CD4-positive, alpha-beta T cell (primary cell): ENCODE measurements at places on chromosomes 7 and 10.

DNA sequence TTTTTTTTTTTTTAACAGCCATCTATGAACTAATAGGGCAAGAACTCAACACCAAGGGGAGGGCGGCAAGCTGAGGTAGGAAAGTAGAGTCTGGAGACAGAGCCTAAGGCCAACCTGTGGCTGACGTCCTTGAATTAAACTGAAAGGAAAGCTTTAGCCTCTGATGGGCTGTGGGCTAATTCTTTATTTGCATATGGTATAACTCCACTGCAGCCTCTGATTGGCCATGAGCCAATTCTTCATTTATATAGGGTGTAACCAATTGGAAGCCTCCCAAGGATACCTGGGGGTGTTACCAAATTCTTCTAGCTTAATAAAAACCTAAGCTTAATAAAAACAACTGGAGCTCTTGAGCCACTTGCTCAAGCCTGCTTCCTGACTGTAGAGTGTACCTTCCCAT, 10.3 kb downstream of the TYW1 start:
- H3K27ac ChIP-seq, result no peak overlapping the region
- no peaks in the 10 kb centered on the region for H3K27me3 ChIP-seq
- H3K36me3 ChIP-seq, result peaks cover 49% of the 10 kb centered on the region
- H3K4me3 ChIP-seq, result no peak overlapping the region

- no peak overlapping the region for H3K4me3 ChIP-seq
- DNase-seq, result no peak
- H3K27ac ChIP-seq, result no peak overlapping the region
- H3K4me1 ChIP-seq, result peaks cover 3% of the 10 kb centered on the region
- no peaks in the 10 kb centered on the region for H3K36me3 ChIP-seq
- H3K27me3 ChIP-seq, result no peaks in the 10 kb centered on the region
Measured at GRCh38 chr10:47175181-47176123, 124.5 kb upstream of the GDF10 start.

- H3K27me3 ChIP-seq, result peaks cover 3% of the 10 kb centered on the region
- H3K27ac ChIP-seq, result no peak overlapping the region
- no peak overlapping the region for H3K4me3 ChIP-seq
- no peaks in the 10 kb centered on the region for H3K4me1 ChIP-seq
- DNase-seq, result no peak
Measured at GRCh38 chr7:24718977-24719491, 38.2 kb downstream of the GSDME start.

GRCh38 chr10:77180794-77181193, 456.8 kb downstream of the KCNMA1 start:
- H3K27ac ChIP-seq, result no peak overlapping the region
- no peaks in the 10 kb centered on the region for H3K27me3 ChIP-seq
- H3K4me1 ChIP-seq, result no peaks in the 10 kb centered on the region
- no peaks in the 10 kb centered on the region for H3K36me3 ChIP-seq
- H3K4me3 ChIP-seq, result no peak overlapping the region

GRCh38 chr7:143049362-143049761, 2.8 kb upstream of the OR6V1 start:
- no peaks in the 10 kb centered on the region for H3K27me3 ChIP-seq
- no peaks in the 10 kb centered on the region for H3K36me3 ChIP-seq
- no peak for DNase-seq
- no peak overlapping the region for H3K4me3 ChIP-seq

DNA sequence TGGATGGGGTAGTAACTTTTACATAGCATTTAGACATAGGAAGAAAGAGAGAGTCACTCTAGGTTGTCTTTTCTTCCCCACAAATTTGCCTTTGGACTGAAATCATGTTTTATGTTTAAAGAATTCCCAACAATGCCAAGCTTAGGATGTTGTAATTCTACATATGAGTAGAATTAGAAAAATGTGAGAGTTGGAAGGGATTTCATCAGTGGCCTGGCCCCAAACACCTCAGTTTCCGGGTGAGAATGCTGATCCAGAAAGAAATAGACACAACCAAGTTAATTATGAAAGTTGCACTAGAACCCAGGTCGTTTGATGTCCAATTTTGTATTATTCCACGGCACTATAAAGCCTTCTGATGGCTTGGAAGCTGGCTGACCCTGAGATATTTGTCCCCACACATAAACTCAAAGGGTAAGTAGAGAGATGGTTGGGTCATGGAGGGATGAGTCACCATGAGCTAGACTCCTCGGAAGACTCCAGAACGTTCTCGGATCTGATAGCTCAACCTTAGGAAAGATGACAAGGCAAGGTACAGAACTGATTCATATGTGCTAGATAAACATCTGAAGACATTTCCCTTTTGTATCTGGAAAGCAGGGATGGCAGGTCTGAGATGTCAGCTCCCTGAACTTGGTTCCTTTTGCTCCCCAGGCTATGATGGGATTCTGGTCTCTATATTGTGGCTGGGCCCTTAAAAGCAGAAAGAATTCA, 48.8 kb upstream of the SLC35B4 start:
- H3K4me1 ChIP-seq, result no peaks in the 10 kb centered on the region
- peaks cover 21% of the 10 kb centered on the region for H3K27me3 ChIP-seq
- H3K27ac ChIP-seq, result no peak overlapping the region
- H3K4me3 ChIP-seq, result no peak overlapping the region
- H3K36me3 ChIP-seq, result no peaks in the 10 kb centered on the region
- no peak for DNase-seq

DNA sequence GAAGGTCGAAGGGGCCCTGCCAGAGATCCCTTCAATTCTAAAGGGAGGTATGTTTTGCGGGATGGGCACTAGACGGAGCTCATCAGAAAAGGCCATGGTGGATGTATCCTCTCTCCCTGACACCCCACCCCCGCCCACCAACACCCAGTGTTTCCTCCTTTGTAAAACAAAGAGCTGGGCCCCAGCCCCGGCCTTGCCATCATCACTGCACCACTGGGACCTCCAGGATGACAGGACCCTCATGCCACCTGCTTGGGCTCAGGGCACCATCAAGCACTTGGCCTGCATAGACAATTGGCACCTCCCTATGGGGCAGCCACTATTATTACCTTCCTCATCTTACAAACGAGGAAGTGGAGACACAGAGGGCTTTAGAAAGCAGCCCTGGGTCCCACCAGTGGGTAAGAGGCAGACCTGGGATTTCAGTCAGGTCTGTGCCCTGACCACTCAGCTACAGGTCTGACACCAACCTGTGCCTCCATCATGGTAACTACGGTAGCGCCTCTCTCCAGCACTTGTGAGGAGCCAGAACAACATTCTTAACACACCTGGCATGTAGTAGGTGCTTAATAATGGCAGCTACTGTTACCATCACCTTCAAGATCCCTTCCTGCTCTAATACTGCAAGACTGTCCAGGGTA, 2.0 kb downstream of the CALML3 start:
- H3K4me3 ChIP-seq, result no peak overlapping the region
- no peak overlapping the region for H3K27ac ChIP-seq
- no peak for DNase-seq
- H3K36me3 ChIP-seq, result no peaks in the 10 kb centered on the region
- no peaks in the 10 kb centered on the region for H3K27me3 ChIP-seq
- H3K4me1 ChIP-seq, result no peaks in the 10 kb centered on the region

- H3K36me3 ChIP-seq, result peaks cover 68% of the 10 kb centered on the region
- no peak overlapping the region for H3K4me3 ChIP-seq
- no peak for DNase-seq
- H3K27ac ChIP-seq, result no peak overlapping the region
- no peaks in the 10 kb centered on the region for H3K27me3 ChIP-seq
Measured at GRCh38 chr7:138549082-138549481, 89.0 kb downstream of the TRIM24 start.

GRCh38 chr10:64408391-64409183, 887.4 kb downstream of the REEP3 start:
- no peaks in the 10 kb centered on the region for H3K4me1 ChIP-seq
- no peak overlapping the region for H3K4me3 ChIP-seq
- H3K27ac ChIP-seq, result no peak overlapping the region
- no peaks in the 10 kb centered on the region for H3K27me3 ChIP-seq
- no peak for DNase-seq
- H3K36me3 ChIP-seq, result no peaks in the 10 kb centered on the region

DNA sequence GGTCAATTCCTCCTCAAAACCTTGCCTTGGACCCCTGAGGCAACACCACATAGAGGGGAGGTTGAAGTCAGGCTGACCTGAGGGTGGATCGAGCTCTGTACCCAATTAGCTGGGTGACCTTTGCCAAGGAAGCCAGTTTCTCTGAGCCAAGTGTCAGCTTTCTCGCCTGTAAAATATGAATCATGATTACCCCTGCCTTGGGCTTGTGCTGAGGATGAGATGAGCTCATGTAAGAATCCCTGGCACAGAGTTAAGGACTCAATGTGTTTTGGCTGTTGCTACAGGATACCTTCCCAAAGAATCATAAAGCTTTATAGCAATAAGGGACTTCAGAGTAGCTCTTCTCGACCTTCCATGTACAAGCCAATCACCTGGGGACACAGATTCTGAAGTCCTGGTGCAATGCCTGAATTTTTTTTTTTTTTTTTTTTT, 43.5 kb upstream of the CACUL1 start:
- no peak for DNase-seq
- no peak overlapping the region for H3K4me3 ChIP-seq
- H3K36me3 ChIP-seq, result no peaks in the 10 kb centered on the region
- H3K27ac ChIP-seq, result no peak overlapping the region
- H3K4me1 ChIP-seq, result no peaks in the 10 kb centered on the region
- H3K27me3 ChIP-seq, result no peaks in the 10 kb centered on the region

GRCh38 chr10:33772370-33773252, 438.1 kb upstream of the NRP1 start:
- no peak overlapping the region for H3K27ac ChIP-seq
- H3K27me3 ChIP-seq, result no peaks in the 10 kb centered on the region
- H3K4me1 ChIP-seq, result no peaks in the 10 kb centered on the region
- H3K36me3 ChIP-seq, result no peaks in the 10 kb centered on the region
- peak; percentile 28 for DNase-seq
- no peak overlapping the region for H3K4me3 ChIP-seq

DNA sequence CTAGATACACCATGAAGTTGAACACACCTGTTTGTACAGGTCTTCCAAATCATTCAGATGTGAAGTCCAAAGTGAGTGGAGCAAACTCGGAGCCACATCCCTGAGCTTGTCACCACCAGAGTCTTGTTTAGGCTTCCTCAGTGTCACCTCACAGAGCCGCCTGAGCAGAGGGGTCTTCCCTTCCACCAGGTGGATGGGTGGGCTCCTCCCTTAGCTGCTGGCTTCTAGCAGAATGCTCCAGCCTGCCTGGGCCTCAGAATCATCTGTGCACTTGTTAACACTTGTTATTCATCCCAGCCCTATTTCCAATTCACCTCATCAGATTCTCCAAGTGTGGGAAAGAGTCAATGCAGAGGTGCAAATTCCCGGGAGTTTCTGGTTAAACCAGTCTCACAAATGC, 32.5 kb downstream of the C10orf71 start:
- H3K27ac ChIP-seq, result no peak overlapping the region
- DNase-seq, result no peak
- no peaks in the 10 kb centered on the region for H3K36me3 ChIP-seq
- H3K4me3 ChIP-seq, result no peak overlapping the region
- no peaks in the 10 kb centered on the region for H3K27me3 ChIP-seq
- peaks cover 6% of the 10 kb centered on the region for H3K4me1 ChIP-seq

DNA sequence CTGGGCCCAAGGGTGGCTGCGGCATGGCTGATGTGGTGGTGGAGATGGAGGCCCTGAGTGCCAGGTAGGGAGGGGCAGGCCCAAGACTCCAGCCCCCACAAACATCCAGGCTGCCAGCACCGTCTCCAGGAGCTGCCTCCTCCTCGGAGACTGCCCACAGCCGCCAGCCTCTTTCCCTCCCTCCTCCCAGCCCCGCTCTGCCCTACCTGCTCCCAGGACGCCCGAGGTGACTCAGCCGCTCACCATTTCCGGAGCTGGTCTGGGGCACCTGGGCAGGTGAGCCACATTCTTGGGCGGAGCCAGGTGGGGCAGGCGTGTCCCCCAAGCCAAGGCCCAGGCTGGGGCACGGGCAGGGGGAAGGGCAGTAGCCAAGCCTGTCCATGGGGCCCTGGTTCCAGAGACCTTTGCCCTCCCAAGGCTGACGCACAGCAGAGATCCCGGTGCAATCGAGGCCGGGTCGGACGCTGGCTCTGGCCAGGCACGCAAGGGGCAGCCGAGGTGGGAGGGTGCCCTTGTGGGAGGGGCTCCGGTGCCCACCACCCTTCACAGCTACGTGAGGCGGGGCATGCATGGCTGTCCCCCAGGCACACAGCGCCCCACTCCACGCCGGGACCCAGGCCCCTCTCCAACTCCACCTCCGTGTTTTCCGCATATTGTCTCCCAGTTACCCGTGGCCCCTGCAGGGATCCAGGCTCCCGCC, 8.8 kb downstream of the ADAP1 start:
- H3K27me3 ChIP-seq, result no peaks in the 10 kb centered on the region
- H3K27ac ChIP-seq, result no peak overlapping the region
- H3K4me1 ChIP-seq, result no peaks in the 10 kb centered on the region
- no peak overlapping the region for H3K4me3 ChIP-seq
- DNase-seq, result no peak

DNA sequence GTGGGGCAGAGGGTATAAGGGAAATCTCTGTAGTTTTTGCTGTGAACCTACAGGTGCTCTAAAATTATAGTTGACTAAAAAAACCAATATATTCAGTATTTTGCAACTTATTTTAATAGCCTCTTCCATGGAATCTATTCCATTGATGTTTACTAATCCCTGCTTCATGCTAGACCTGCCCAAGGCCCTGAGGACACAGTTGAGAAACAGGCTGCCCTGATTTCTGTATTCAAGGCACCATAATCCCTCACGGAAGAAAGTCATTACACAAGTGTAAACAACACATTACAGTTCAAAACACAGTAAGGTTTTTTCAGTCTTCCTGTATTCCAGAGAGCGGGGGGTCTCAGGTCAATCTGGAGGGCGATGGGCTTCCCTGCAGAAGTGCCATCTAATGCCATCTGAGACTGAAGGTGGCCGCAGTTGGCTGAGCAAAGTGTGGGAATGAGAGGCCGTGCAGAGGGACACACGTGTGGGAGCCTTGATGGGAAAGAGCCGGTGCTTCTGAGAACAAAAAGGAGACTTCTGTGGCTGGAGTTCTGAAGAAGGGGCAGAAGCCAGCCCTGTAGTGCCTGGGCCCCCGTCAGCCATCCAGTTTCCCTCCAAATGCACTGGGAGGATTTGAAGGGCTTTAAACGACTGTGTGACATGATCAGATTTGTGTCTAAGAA, 146.9 kb downstream of the PTPN20 start:
- no peaks in the 10 kb centered on the region for H3K36me3 ChIP-seq
- H3K27ac ChIP-seq, result no peak overlapping the region
- no peak for DNase-seq
- H3K4me3 ChIP-seq, result no peak overlapping the region
- no peaks in the 10 kb centered on the region for H3K4me1 ChIP-seq

DNA sequence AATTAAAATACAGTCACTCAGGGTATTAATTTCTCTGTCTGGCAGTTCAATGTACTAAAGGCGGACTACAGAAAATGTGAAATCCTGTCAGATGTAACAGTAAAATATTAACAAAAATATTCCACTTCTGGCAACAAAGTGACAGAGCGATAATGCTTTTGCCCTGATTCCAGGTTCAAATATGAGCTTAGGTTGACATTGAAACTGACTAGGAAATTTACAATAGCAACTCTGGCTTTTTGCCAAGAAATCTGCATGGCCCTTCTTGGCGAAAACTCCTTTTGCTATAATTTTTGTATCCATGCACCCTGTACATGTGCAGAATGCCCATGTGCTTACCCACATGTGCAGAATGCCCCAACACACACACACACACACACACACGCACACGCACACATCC, 552.2 kb downstream of the MDFIC start:
- no peaks in the 10 kb centered on the region for H3K36me3 ChIP-seq
- no peak for DNase-seq
- H3K4me1 ChIP-seq, result peaks cover 11% of the 10 kb centered on the region
- peaks cover 3% of the 10 kb centered on the region for H3K27me3 ChIP-seq
- no peak overlapping the region for H3K4me3 ChIP-seq
- no peak overlapping the region for H3K27ac ChIP-seq

- no peaks in the 10 kb centered on the region for H3K4me1 ChIP-seq
- H3K27me3 ChIP-seq, result no peaks in the 10 kb centered on the region
- DNase-seq, result no peak
- H3K36me3 ChIP-seq, result no peaks in the 10 kb centered on the region
- no peak overlapping the region for H3K27ac ChIP-seq
Measured at GRCh38 chr10:97599272-97599619, 9.7 kb downstream of the C10orf62 start.
